ENCODE measurements at places on chromosomes 7 and 10. TPM values are rescaled to one million over a fixed set of nuclear protein-coding genes. Genes with fewer than 3 reads are reported as not detected.

DNA sequence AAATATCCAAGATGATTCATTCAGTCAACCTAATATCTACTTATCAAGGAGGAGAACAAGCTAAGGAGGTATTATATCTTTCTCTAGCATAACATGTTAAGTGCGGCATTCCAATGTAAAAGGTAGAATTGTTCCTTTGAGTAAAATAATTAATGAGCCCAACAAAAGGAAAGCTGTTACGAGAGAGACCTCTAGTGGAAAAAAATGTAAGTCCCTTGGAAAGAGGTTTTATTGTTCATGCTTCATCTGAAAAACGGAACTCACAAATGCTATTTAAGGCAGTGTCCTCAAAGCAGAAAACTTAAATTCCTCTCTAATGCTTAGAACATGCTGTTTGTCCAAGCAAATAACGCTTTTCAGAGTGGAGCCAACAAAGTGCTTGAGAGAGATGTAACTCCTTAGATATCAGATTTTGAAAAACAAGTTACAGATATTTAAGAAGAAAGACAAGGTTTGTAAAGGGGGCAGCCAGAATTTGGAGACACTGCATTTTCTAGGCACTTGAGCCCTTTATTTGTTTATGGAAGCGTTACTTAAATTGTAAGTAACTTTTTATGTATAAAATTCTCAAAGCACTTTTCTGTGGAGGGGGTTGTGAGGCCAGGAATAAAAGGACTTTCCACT, 119.9 kb downstream of the TFEC start:
- DNase-seq = peak; percentile 42

DNA sequence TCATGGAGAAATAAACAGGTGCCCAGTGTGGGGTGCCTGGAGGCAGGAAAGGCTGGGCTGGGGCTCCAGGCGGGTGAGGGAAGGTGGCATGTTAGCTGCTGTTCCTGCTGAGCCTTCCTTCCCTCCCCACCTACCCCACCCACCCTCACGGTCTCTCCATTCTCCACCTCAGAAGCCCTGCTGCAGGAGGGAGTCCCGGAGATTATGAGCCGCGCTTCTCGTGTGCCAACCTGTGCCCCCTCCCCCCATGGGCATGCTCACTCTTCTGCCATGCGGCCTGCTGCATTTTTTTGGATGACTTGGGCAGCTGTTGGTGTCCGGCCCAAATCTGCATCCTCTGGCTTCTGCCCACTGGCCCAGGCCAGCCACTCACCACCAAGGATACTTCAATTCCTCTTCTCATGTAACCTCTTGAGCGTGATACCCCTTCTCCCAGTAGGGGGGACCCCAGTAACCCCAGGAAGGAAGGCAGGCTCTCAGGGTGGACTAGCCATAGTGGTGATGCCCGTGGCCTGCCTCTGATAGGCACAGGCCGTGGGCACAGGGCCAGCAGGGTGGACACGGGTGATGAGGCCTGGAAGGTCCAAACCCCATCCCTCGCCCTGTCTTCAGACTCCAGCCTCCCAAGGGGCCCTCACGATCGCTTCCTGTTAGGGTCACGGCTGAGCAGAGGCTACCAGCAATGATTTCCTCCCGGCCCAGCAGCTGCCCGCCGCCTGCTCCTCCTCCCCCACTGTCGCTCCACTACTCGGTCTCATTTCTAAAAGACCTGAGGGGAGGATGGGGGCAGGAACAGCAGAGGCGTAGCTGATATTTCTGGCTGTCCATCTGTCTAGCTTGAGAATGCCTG, 27.8 kb downstream of the UNC5B start:
- DNase-seq = no peak

DNA sequence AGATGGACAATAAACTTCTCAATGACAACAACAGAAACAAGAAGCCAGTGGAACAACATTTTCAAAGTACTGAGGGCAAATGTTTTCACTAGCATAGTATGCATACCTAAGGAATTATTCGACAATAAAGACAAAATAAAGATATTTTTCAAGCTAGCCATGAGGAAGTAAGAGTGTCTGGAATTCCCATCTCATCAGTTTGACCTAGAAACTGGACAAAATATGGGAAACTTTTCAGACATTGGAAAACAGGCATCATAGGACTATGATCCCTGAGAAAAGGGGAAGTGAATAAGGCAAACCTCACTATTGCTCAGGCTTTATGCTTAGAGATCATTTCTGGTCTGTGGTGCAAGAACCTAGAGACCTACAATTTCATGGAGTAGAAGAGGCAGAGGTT, 86.3 kb downstream of the OAT start:
- DNase-seq = no peak

DNA sequence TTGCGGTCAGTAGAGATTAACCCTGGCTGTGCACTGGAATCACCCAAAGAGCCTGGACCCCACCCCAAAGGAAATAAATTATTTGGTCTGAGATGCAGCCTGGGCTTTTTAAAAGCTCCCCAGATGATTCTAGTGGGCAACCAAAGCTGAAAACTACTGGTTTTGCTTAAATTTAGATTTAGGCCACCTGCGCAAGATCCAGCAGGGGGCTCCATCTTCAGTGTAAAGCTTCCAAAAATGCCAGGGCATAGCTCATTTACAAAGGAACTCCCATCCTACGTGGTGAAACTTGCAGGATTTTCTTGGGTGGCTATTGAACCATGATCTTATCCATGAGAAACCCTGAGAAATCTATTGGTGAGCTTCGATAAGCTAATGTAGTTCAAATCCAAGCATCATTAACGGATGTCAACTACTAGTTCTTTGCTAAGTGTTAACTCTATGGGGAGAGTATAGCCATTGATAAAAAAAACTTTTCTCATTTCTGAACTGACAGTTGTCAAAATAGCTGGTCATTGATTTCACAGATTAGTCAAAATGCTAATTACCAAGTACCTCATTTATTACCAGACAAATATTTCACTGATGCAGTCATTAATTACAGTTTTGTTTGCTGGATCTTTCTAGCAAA, 315.3 kb downstream of the LHFPL3 start:
- DNase-seq = peak; percentile 8

Gene ZNF425
- total RNA-seq = 2.7 TPM

Gene FAM20C
- 42.5 TPM for total RNA-seq
